Stimulated activated CD4-positive, alpha-beta T cell treated with anti-CD3 and anti-CD28 coated beads, Interleukin-4, amount 100 ng/mL, for 4 hours (primary cell): ENCODE measurements at places on chromosomes 13 and 19.
A peak's percentile ranks its signal among the peaks of the same experiment; 100 is the strongest.

DNA sequence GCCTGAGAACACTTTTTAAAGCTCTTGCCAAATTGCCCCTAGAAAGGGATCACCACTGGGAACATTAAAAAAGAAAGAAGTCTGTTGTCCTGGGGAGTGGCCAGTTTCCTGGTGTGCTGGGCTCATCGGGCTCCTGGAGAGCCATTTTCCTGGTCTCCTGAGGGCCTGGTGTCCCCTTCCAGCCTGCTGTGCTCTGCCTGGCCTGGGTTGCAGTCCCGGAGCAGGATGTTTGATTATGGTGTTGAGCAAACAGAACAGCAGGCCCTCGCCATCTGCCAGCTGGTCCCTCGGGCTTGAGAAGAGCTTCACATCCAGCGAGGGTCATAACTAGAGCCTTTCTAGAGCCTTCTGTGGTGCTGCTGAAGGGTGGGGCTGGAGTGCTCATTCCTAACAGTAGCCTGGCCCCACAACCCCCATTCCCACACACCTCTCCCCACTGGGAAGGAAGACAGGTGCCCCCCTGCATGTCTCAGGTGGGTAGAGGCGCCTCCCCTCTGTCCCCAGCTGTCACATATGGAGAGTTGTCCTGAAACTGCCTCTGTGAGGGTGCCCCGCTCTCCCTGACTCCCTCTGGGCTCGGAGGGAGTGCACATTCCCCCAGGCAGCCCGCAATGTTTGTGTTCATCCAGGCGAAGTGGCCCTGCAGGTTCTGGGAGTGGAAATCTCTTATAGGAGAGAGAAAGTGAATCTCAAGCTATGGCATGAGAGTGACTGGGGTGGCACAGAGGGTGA, 151.1 kb downstream of the SIPA1L3 start:
- DNase-seq = no peak

GRCh38 chr13:29924482-29925350, 74.3 kb upstream of the UBL3 start:
- no peak for DNase-seq

- no peak for DNase-seq
Observed at GRCh38 chr13:59099182-59099974, 1064.3 kb downstream of the DIAPH3 start.

DNA sequence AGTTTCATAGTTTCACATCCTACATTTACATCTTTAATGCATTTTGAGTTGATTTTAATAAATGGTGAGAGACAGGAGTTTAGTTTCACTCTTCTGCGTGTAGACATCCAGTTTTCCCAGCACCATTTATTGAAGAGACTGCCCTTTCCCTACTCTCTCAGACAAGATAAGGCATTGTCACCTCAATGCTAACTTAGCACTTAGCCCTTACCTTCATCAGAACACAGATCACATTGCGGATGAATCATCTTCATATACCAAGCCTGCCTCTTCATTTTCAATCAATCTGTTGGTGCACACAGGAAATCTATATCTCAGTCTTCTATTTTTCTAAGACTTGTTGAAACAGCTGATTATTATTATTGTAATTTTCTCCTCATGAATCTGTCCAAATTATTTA, 396.6 kb upstream of the NBEA start:
- DNase-seq = no peak

GRCh38 chr13:42548731-42549551, 25.0 kb upstream of the TNFSF11 start:
- DNase-seq = no peak

DNA sequence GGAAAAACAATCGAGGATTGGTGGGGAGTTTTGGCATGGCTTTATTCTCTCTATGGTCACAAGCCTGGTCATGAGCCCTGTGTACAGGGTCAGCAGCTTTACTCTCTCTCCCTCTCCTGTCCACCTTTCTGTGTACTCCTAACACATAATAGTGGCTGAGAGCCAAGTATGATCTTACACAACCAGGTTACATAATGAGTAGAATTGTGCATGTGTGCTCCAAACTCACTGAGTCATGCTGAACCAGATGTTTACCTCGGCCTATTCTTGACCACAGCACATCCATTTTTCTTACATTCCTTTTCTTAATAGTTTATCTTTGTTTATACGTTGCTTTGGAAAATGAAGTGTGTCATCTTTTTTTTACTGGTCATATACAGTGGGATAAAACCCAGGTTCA, 53.1 kb downstream of the ZNF254 start:
- no peak for DNase-seq

DNA sequence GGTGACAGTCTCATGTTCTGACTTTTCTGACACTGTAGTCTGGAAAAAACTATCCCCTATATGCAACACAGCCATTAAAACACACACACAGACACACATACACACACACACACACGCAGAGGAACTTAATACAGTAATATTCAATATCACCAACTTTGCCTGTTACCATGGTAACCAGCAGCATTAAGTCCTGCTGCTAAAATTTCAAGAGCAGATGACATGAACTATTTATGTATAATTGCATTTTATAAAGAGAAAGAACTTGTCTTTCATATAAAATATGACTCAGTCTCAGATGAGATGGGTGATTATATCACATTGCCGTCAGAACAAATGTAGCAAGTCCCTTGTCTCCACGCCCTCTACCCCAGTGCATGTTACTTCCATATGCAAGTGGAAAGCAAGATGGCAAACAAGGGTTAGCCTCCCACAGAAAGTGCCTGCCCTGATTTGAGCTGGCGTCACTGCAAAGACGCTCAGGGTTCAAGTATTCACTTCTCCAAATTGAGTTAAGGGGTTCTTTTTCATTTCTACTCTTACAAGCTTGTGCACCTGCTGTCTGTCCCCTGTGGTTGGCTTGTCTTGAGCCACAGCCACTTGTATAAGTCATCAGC, 576.8 kb downstream of the UQCRFS1 start:
- DNase-seq = no peak

DNA sequence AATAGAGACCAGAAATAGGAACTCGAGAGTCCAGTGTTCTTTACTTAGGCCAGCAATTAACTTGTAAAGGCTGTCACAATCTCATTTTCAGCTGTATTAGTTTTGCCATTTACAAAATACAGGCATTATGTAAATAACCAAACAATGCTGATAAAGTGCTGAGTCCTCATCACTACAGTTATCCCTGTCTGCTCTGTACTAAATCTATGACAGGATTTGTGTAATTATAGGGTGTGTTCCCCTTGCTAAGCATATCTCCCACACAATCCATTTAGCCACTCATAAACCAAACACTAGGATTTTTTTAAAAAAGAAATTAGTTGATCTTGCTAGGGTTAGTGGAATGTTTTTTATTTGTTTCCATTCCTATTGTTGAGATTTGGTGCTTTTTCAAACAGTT, 23.2 kb downstream of the PDX1 start:
- no peak for DNase-seq

DNA sequence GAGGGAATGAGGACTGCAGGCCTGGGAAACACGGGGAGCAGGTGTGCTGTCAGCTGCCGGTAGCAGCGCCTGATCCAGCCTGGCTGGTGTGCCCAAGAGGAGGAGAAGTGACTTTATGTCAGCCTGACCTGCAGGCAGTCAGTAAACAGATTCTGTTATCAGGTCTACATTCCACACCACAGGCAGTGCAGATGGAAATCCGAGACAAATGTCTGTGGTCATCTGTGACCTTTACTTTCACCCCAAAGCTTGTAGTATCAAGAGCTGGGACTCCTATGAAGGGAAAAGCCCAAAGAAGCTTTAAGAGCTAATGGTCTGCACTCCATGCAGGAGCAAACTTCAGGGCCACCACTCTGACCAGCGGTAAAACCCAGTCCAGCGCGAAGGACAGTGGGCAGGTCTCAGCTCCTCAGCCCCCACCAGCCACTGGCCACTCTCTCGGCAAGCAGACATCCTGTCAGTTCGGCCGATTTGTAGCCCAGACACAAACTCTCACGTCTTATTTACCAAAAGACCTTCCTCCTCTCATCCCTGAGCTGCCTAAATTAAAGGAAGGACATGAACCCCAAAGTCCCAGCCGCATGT, 7.7 kb downstream of the EPS15L1 start:
- no peak for DNase-seq

DNA sequence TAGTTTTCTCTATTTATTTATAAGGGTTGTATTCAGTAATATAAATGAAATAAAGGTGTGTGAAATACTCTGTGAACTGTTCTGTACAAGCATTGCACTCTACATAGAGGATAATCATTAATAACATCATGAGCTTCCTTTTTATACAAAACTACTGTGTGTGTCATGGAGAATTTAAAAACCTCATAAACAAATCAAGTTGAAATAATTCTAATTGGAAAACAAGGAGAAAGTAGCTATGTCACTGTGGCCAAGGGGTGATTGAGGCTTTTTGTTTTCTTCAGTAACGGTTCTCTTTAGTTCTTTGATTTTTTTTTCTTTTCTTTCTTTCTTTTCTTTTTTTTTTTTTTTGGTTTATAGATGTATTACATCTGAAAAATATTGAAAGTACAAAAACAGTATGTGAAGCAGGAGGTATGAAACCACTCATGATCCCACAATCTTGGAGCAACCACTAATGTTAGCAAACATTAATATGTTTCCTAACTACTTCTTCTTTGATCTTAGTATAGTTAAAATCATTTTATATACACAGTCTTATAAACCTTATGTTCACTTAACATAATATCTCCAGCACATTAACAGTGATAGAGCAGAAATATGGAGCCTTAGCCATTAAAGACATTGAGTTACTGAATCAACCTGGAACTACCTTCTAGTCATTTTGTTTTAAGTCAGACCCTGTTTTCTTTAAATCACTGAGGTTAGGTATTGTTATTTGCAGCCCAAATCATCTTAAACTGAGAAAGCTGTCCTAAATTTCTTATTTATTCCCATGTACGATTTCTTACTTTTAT, 45.4 kb downstream of the WDFY2 start:
- no peak for DNase-seq

DNA sequence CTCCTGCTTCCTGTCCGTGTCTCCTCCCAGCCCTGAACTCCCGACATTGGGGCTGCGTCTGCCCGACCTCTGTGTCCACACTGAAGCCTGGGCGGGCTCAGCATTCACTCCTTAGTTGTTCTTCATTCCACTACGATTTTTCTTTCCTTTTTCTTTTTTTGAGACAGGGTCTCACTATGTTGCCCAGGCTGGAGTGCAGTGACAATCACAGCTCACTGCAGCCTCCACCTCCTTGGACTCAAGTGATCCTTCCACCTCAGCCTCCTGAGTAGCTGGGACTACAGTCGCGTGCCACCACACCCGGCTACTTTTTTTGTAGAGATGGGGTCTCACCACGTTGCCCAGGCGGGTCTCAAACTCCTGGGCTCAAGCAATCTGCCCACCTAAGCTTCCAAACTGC, 23.5 kb upstream of the SIGLEC11 start:
- no peak for DNase-seq

DNA sequence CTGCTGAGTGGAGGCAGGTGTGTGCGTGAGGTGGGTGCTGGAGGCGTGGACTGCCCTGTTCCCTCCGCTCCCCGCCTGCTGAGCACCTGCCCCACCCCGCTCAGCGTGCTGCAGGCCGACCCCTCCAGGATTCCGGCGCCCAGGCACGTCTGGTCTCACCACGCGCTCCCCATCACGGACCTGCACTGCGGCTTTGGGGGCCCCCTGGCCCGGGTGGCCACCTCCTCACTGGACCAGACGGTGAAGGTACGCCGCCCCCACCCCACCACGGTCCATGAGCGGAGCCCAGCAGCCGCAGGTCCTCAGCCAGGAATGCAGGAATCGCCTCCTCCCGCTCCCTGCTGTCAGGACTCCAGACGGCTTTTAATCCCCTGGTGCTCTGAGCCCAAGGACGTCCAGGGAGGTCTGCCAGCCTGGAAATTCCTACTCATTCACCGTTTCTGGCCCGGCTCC, 6.0 kb downstream of the WDR18 start:
- no peak for DNase-seq

GRCh38 chr13:23584275-23584674, 14.1 kb downstream of the TNFRSF19 start:
- no peak for DNase-seq

DNA sequence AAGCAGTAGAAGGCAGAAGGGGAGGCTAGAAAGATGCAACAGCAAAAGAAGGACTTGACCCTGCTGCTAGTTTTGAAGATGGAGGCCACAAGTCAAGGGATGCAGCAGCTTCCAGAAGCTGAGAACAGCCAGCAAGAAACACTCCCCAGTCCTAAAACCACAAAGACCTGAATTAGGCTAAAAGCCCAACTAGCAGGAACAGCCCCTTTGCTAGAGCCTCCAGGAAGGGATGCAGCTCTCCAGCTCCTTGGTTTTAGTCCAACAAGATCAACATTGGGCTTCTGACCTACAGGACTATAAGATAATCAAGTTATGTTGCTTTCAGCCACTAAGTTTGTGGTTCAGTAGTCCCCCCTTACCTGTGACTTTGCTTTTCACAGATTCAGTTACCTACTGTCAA, 10.5 kb upstream of the LATS2 start:
- DNase-seq = no peak

DNA sequence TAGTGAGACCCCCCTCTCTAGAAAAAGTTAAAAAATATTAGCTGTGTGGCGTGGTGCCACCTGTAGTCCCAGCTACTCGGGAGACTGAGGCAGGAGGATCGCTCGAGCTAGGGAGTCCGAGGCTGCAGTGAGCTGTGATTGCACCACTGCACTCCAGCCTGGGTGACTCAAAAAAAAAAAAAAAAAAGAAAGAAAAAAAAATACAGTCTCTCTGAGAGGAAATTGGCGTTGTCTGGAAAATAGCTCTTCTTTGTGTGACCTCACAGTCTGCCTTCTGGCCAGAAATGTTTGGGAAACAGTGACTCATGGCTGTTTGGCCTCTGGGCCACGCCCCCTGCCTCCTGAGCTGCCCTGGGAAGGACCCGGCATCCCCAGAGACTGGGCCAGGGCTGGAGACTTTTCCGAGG, 10.7 kb downstream of the MARCHF2 start:
- DNase-seq = no peak

GRCh38 chr13:21079761-21080592, 18.6 kb upstream of the LATS2 start:
- DNase-seq = no peak

- peak; percentile 93 for DNase-seq
Observed at GRCh38 chr19:10105509-10106099, 558 bp upstream of the PPAN start.

- no peak for DNase-seq
Observed at GRCh38 chr19:1968279-1969175, 27.6 kb downstream of the CSNK1G2 start.

DNA sequence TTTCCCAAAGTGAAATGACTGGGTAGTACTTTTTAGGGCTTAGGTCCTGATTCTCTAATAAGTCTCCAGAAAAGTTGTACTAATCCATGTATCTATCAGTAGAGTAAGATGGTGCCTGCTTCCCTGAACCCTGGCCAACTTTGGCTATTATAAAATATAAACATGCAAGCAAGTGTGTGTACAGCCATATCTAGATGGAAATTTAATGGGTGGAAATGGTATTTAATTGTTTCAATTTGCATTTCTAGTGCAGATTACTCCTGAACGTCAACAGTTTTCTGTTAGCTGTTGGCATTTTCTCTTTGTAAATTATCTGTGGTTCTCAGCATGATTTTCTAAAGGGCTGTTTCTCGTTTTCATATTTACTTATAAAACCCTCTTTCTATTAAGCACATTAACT, 187.1 kb upstream of the RNF113B start:
- no peak for DNase-seq

GRCh38 chr13:112984501-112984900, 15.5 kb downstream of the MCF2L start:
- no peak for DNase-seq
